SJSA1 (cell line): ENCODE measurements at places on chromosomes 12 and 14.

DNA sequence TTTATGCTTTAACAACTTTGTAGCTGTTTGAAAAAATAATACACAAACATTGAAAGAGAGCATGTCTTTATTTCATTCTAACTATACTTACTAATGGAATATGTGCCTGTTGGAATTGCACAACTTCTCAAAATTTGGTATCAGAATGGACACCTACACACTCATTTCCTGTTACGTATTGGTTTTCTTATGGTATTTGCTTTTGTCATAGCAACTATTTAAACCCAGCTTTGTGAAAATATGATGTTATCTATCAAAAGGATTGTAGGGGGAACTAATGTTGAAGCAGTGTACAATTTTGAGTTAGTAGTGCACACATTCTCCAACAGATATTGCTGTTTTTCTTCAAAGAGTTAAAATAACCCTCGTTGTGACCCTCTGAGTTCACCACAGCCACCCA lies 52.6 kb downstream of the RBMS2 start:
- no peak for DNase-seq

GRCh38 chr14:89787525-89787924 lies 167.0 kb downstream of the EFCAB11 start:
- DNase-seq: peak; percentile 47

GRCh38 chr14:56087671-56088471 lies 30.3 kb upstream of the PELI2 start:
- no peak for DNase-seq

- no peak for DNase-seq
Measured at GRCh38 chr12:103865151-103865730, 24.2 kb upstream of the NT5DC3 start.

DNA sequence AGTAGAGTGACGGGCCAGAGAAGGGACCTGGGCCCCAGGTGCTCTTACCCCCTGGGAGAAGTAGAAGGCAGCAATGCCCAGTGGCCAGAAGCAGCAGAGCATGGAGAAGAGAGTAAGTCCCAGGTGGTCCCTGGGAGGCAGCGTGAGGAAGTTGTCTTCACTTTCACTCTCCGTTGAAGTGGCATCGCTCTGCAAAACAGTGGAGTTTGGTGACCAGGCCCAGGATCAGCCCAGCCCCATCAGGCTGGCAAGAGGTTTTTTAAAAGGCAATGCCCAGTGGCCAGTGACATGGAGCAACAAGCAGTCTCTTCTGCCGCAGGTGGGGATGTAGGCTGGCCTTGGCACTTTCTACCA lies 18.2 kb downstream of the SYNDIG1L start:
- no peak for DNase-seq

DNA sequence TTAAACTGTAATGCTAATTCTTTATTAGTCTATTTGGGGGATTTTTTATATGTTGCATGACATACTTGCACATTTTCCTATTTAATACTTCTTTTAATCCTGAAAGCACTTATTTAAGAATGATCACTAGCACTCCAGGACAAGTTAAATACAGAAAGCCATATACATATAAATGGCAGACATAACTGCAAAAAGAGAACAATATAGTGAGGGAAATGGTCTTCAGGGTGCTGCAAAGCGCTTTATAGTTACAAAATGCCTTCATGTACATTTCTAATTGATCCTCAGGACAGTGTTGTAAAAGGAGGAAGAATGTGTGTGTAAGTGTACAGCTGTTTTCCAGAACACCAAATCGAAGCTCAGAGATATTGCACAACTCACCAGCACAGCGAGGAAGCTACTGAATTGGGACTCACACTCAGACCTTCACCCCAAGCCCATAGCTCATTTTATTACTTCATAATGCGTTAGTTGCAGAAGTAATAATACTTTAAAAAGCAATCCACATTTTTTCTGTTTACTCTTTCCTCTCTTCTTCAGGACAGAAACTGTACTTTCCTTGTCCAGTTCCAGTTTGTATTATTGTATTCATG lies 428.2 kb downstream of the RAD51B start:
- DNase-seq: no peak

DNA sequence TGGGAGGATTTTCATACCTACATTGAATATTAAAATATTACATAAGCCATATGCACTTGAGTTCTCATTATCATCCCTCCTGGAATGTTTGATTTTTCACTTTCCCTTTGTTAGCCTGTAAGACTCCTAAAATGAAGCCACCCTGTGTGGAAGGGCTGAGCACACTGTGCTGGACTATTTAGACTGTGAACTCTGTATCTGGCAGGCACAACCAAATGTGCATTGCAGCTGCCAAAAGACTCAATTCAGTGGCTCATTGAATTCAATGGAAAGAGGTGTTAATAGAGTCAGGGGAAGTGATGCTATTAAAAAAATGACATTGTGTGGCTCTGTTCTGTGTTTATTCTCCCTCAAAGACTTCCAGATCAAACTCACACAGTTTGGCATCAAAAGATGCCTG lies 111.1 kb downstream of the SMOC1 start:
- DNase-seq: no peak

GRCh38 chr12:101782273-101782731 lies 43.0 kb upstream of the SYCP3 start:
- no peak for DNase-seq

DNA sequence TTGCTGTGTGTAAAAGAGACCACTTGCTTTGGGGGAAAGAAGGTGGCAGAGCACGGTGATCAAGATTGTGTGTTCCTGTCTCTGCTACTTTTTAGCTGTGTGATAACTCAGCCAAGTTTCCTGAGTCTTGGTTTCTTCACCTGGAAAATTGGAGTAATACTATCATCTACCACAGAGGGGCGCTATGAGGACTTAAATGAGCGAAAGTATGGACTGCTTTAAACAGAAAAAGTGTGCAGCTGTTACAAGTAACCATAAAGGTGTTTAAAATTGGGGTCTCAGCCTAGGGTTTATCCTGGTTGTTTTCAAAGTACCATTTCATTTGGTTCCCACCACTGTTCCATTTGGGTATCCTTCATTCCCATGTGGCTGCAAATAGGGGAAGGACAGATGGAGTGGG lies 65.9 kb upstream of the WSCD2 start:
- no peak for DNase-seq

- no peak for DNase-seq
Measured at GRCh38 chr12:57576613-57577160, 14.3 kb upstream of the PIP4K2C start.

- no peak for DNase-seq
Measured at GRCh38 chr12:84995641-84996040, 40.4 kb downstream of the TSPAN19 start.

DNA sequence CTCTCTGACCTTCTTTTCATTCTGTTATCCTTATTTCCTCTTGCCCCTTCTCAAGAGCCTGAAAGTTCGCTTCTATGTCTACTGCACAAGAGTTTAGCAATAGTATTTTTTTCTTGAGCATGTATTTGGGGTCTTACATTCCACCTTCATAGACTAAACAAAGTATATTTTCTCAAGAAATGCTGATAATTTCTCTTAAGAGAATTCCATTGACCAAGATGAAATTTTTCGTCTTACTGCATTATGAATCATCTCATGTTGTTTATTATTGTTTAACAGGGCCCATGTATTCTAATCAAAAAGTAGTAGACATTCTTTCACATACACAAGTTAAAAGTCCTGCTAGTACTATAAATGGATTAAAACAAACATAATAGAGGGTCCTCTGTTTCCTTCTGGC lies 219.3 kb downstream of the C12orf50 start:
- DNase-seq: no peak

DNA sequence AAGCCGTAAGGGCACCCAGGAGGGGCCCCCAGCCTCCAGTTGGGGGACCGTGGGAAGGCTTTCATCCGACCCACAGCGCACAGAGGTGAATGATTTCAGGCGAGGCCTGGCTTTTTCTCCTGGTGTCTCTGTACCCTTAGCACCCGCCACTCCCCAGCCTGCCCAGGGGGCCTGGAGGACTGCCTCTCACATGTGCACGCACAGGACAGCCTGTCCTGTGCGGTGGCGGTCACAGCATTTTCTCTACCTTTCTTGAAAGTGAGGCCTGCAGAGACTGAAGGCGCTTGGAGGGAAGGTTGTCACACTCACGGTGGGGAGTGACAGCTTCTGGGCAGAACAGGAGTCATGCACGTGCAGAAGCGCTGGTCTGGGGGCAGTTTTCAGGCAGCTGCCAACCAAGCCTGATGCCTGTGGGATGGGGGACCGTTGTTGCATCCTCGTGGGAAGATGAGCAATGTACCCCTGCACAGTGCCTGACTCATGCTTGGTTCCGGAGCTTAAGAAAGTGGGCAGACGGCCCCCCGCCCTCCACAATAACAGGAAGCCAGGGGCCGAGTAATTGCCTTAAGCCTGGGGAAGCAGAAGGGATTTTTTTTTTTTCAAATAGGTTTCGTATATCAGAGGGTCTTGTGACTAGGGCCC lies 148.1 kb downstream of the TSPAN9 start:
- DNase-seq: peak; percentile 58

GRCh38 chr12:66746489-66747201 lies 67.8 kb upstream of the GRIP1 start:
- DNase-seq: no peak

- DNase-seq: no peak
Measured at GRCh38 chr12:132066749-132067148, 77.4 kb downstream of the DDX51 start.

DNA sequence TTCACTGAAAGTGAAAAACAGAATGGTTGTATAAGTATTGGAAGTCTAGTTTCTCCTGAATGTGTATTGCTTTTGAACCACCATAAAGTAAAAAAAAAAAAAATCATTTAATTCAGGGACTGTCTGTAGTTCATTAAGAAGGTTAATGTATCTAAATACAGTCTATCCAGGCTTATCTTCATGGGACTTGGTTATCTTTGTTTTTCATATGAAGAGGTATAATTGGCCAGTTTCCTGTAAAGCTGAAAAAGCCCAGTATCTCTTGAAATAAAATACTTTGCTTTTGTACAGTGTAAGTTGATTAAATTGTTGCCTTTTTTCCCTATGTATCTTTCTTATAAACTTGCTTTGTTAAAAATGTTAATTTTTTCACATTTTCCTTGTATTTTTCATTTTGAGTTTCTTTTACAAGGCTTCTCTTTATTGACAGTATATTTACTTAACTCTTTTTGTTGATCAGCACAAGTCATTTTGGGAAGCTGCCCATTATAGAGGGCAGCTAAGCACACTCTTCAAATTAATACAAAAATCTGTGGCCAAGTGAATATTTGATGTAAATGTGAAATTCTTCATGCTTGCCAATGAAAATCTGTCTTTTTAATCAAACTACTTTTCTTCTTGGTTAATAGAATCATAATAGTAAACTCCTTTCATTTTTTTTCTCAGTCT lies 156.0 kb downstream of the TMTC3 start:
- DNase-seq: no peak

GRCh38 chr12:54941659-54942058 lies 42.9 kb downstream of the TESPA1 start:
- no peak for DNase-seq

DNA sequence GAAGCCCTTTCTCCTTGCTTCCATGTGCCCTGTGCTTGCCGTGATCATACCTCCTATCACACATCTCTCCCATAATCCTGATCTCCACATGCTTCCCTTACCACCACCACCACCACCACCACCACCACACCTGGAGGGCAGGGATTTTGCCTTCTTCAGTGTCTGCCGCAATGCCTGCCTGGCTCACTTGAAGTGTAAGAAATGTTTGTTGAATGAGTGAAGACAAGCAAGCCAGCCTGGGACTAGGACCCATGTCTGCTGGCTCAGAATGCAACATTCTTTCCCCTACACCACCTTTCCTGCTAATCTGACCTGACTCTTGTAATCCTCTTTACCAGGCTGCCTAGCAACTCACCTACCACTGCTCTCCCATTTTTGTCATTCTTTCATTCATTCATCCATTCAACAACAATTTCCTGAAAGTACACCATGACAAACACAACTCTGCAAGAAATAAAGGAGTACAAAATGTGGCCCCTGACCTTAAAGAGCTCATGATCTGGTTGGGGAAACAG lies 3.5 kb upstream of the NID2 start:
- no peak for DNase-seq

DNA sequence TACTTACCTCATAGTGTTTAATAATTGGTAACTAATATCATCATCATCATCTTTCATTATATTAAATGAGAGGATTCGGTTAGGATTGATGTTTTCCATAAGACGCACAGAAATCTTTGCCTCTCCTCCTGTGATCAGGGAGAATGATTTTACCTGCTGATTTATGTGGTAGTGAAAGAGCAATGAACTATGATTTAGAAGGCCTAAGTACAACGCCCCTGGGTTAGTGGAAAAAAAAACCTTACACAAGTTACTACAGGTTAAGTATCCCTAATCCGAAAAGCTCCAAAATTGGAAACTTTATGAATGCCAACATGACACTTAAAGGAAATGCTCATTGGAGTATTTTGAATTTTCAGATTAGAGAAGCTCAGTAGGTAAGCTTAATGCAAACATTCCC lies 55.8 kb downstream of the ARID2 start:
- no peak for DNase-seq

GRCh38 chr12:124771462-124772288 lies 92.0 kb downstream of the SCARB1 start:
- DNase-seq: peak; percentile 80

DNA sequence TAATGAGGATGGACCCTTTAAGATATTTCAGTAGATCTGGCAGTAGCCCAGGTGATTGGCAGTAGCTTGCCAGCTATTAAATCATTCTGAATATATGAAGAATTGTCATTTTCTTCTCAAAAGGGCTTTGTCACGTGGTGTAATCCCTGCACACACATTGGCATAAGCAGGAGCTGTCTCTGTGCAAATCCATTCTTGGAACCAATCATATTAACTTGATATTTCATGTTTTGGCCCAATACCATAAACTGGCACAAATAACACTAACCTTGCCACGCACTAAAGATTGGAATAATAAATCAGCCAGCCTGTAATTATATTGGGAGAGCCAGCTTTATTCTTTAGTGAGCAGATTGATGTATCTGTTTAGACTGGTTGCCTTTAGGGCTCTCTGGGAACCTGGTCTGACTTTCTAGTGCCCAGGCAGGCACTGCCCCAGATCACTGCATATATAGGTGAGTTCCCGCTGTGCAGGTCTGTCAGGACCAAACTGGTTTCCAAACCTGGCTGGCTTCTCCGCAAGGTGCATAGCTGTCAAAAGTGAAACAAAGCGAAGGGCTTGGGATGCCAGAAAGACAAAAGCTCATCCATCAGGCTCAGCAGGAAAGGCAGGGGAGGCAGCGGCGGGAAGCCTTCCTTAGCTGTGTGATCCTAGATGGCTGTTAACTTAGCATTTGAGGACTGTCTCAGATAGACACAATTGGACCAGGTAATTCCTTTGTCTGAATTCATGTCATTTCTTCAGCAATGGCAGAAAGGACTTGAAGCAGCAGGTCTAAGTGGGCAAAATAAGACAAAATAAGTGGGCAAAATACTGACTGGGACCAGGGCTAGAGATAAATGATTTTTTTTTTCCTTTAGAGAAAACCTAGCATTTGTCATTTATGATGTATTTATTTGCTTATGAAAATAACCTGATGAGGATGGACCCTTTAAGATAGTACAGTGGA lies 128.8 kb upstream of the DYRK2 start:
- no peak for DNase-seq

- no peak for DNase-seq
Measured at GRCh38 chr12:68481181-68481941, 129.3 kb upstream of the RAP1B start.

DNA sequence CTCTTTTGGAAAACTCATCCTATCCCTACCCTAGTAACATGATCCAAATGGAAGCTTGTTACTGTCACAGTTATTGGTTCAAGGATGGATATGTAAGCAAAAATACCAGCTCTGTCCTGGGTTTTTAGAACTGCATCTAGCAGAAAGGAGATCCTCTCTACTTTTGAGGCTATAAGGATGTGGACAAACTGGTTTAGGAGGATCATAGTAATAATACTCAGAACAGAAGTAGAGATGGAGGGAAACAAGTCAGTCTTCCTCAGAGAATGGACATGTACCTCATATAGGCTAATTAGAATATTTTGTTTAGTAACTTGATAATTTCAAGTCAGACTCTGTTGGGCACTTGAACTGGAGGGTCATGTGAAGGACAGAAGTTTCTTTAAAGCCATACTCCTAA lies 26.6 kb downstream of the FUT8 start:
- DNase-seq: no peak
